ENCODE measurements at places on chromosomes 7 and 10. TPM values are rescaled to one million over a fixed set of nuclear protein-coding genes. Genes with fewer than 3 reads are reported as not detected.
A peak's percentile ranks its signal among the peaks of the same experiment; 100 is the strongest.

GRCh38 chr7:117193564-117193963 lies 129.3 kb downstream of the WNT2 start:
- DNase-seq, result no peak

FXYD4 gene
- polyA plus RNA-seq, result not detected

DNA sequence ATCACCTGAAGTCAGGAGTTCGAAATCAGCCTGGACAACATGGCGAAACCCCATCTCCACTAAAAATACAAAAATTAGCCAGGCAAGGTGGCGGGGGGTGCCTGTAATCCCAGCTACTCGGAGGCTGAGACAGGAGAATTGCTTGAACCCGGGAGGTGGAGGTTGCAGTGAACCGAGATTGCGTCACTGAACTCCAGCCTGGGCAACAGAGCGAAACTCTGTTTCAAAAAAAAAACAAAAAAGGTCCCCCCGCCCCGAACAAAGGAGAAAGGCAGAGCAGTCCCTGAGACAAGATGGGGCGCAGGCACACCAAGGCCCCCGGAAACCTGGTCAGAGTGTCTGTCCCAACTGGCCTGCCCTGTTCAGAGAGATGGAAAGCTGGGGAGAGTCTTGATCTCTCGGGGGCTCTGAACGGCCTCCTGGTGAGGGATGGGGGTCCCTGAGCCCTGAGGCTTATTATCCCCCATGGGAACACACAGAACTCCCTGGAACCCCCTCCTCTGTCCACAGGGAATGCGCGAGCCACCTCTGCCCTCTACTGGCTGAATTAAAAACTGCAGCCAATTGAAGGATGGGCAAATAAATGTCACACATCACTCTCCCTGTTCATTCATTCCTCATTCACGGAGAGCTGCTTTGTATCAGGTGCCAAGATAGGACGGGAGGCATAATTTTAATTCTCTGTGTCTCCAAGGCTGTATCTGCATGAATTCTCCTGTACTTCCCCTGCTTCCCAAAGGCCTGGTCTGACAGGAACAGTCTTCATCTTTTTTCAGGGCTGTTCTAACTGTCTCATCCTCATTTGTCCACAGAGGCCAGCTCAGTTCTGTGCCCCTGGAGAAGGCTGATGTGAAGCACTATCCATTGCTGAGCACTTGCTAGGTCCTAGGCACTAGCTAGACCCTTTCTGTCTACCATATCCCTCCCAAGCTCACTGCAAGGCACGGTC lies 28.9 kb downstream of the MAT1A start:
- peak; percentile 17 for DNase-seq

RELN gene
- polyA plus RNA-seq, result not detected

- DNase-seq, result no peak
Observed at GRCh38 chr7:69982197-69982596, 383.9 kb downstream of the AUTS2 start.

SEMA3D gene
- polyA plus RNA-seq, result not detected

DNA sequence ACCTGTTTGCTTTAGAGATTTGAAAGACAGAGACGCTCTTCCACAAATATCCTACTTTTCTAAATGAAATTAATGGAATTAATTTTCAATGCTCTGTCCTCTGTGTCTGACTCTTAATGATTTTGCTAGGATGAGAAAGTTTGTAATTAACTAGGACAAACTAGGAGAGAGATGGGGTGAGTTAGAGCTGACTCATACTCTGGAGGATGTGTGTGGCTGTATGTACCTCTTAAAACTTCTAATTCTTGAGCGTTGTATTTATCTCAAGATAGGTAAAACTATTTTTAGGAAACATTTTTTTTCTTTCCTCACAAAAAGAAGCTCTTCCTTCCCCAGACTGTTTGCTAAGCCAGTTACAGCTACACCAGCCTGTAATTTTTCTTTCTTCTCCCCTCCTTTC lies 178.8 kb upstream of the ANKRD30A start:
- DNase-seq, result no peak

DNA sequence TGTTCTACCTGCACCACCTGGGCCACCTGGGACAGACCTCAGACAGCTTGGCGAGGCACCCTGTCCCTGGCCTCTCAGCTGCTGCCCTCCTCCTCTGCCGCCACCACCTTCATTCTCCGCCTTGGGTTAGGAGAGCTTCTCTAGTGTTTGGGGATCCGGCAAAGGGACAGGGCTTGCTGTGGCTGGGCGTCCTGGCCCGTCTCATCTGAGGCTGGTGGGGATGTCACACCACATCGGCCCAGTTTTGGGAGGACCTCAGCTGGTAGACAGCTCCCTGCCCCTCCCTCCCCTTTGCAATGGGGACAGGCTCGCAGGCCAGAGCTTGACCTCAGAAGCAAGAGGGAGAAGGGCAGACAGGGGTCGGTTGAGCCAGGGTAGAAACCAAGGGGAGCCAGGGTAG lies 26.4 kb downstream of the SPOCK2 start:
- DNase-seq, result no peak

- no peak for DNase-seq
Observed at GRCh38 chr10:19659920-19660655, 156.1 kb upstream of the PLXDC2 start.

DNA sequence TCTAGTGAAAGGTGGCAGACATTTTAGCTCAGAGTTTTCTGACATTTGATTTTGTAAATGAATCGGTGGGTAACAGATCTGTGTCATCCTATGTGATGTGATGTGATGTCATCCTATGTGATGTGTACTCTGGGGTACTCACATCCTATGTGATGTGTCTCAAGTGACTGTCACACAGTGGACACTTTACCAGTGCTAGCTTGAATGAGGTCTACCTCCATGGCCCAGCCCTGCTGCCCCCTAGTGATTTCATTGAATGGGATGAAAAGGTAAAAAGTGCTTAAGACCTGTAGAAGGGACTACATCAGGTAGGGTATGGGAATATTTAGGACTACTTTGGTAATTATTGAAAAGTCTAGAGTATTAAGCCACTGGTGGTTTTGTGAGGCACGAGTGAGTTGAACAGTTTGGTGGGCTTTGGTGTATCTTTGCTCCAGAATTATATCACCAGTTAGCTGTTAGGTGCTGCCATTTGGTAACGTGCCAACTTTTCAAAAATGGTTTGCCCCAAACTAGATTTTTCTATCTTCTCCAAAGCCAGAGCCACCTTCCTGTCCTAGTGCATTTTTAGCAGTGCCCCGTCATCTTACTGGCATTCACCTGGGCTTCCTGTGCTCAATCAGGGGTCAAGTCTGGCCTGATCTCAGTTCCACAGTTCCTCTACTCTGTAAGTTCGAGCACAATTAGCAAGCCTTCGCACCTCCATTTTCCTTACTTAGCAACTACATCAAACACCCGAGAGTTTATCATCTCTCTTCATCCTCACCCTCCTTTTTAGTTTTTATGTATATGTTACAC lies 9.7 kb downstream of the EIF4H start:
- DNase-seq, result no peak

HMX3 gene
- polyA plus RNA-seq, result not detected

TMEM168 gene
- polyA plus RNA-seq, result 3.7 TPM

NODAL gene
- polyA plus RNA-seq, result 0.19 TPM

DNA sequence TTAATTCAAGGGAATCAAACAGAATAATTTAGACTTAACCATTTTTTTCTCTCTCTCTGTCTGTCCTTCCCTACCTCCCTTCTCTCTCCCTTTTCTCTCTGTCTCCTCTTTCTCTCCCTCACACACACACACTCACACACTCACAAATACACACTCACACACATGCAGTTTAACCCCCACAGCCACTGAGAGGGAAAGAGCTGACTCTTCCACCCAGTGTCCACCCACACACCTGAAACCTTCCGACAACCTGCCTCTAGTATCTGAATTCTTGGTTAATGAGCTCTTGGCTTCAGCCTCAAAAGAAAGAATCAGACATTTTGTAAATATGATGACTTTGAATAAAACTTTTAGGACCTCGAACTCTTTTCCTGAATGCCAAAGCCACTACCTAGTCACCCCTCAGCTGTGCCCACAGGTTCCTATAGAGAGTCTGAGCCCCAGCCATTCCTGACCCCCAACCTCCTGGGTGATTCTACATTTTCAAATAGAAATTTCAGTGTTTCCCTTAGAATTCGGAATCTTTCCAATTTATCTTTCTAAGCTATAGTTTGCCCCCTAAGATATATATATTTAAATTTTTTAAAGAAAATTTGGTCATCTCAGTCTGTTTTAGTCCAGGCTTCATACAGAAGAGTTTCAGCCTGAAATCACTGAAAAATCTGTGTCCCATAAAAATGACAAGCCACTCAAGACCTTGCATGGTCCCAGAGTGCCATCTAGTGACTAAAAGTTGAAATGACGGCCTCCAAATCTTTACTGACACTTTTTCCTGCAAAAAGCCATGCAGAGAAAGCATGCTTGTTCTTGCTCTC lies 202.8 kb downstream of the IPMK start:
- no peak for DNase-seq

PDIA4 gene
- 102 TPM for polyA plus RNA-seq

DNA sequence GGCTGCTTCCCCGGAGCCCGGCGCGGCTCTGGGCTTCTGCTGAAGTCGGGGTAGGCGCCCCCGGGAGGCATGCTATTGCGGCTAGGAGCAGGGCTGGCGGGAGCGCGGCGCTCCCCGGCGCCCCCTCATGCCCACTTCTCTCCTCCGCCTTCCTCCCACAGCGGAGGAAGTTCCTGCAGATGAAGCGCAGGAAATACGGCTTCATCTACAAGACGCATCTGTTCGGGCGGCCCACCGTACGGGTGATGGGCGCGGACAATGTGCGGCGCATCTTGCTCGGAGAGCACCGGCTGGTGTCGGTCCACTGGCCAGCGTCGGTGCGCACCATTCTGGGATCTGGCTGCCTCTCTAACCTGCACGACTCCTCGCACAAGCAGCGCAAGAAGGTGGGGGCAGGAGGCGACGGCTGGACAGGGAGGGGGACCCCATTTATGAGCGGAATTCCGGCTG lies 479 bp downstream of the CYP26A1 start:
- DNase-seq, result no peak

DNA sequence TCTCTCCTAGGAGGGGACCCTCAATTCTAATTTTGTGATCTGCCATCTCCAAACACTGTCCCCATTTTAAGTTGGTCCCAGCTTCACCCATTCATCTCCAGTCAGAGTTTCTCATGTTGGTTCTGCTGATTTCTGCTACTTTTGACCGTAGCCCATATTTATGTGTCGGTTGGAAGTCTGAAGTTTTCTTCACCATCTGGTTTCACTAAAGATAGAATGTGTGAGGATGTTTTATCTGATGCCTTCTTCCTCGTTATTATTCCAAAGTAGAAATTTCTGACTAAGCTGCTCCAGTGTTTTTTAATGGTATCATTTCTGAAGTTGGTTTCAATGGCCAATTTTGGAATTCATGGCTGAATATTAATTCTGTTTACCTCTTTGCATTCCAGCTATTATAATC lies 21.3 kb upstream of the IFIT2 start:
- DNase-seq, result no peak

DNA sequence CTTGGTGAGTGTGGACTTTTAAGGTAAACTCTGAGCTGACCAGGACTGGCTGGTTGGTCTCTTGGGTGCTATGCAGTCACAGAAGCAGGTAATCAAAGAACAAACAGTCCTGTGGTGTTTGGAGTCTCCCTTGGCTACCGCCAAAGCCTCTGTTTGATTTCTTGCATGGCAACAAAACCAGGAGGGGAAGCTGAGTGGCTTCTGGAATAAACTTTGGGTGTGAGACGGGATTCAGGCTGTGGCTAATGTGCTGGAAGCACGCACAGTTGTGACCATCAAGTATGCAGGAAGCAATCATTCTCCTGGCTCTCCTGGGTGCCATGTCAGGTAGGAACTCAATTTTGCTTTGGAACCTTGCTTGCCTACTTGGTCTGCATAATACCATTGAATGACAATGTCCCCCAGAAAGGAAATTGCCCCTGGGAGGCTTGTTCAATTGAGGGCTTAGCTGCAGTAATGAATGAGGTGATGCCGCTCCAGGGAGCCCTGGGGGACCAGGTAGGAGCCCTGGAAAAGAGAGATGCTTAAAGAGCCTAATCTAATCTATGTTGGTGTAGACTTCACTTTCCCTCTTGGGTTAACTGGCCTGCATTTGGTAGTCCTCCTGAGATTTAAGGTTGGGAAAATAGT lies at the start of gene CDHR3:
CDHR3 (plus strand) TSS at position 227 of the 630 bp plus-strand sequence; CDS start at position 282, 55 bp downstream.
- DNase-seq, result no peak

- DNase-seq, result no peak
Observed at GRCh38 chr10:127346604-127347003, 150.2 kb upstream of the INSYN2A start.

FGF8 gene
- polyA plus RNA-seq, result not detected

DNA sequence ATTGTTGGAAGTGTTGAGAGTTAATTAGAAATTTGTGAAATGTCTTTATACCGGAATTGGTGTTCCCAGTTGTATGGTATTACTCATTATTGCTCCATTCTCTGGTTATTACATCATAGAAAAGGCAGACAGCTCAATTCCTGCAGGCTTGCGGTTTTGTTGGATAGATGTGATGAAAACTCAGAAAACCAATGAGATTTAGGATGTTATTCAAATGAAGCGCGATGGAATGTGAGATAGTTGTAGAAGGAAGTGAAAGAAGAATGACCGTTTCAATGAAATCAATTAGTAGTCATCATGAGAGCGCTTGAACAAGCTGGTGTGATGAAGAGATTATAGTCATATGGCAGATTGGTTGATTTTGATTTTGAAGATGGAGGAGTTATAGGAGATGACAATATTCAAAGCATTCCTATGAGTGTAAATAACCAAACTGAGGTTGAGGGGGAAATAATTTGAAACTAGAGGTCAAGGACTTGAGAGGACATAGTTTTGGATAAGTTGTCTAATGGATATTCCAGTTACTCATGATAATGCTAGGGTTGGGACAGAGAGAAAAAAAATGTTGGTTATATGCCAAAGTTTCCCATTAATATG lies 991.5 kb downstream of the NRG3 start:
- DNase-seq, result no peak

GRCh38 chr7:151242159-151243044 lies 6.1 kb downstream of the SMARCD3 start:
- DNase-seq, result no peak

SPACDR gene
- polyA plus RNA-seq, result 0.34 TPM

- DNase-seq, result no peak
Observed at GRCh38 chr10:72525689-72526088, 100.2 kb downstream of the MICU1 start.

TEX36 gene
- not detected for polyA plus RNA-seq

TMEM236 gene
- polyA plus RNA-seq, result 0.03 TPM
